Gastrocnemius medialis (tissue), 4 donors: ENCODE measurements at places on chromosomes 1 and 21. TPM values are rescaled to one million over a fixed set of nuclear protein-coding genes. Genes with fewer than 3 reads are reported as not detected.
A peak's percentile ranks its signal among the peaks of the same experiment; 100 is the strongest.

DNA sequence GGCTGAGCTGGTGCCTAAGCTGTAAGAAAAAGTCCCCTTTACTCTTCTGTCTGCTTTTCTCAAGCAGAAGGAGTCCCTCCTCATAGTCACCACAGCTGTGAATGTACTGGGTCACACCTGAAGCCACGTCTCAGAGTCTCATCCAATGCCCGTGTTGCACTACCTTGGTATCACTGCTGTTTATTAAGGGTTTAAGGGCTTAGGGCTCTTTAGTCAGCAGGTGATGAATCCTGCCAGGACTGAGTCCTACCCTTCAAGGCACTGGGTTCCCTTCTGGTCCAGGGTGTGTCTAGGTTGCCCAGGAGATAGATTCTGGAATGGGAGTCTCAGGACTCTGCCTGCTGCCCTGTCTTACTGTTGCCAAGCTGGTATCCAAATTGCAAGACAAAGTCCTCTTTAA, 33.4 kb upstream of the ROR1 start:
- no peaks in the 10 kb centered on the region for H3K4me1 ChIP-seq
- H3K27me3 ChIP-seq = no peaks in the 10 kb centered on the region
- H3K27ac ChIP-seq = no peak overlapping the region

DNA sequence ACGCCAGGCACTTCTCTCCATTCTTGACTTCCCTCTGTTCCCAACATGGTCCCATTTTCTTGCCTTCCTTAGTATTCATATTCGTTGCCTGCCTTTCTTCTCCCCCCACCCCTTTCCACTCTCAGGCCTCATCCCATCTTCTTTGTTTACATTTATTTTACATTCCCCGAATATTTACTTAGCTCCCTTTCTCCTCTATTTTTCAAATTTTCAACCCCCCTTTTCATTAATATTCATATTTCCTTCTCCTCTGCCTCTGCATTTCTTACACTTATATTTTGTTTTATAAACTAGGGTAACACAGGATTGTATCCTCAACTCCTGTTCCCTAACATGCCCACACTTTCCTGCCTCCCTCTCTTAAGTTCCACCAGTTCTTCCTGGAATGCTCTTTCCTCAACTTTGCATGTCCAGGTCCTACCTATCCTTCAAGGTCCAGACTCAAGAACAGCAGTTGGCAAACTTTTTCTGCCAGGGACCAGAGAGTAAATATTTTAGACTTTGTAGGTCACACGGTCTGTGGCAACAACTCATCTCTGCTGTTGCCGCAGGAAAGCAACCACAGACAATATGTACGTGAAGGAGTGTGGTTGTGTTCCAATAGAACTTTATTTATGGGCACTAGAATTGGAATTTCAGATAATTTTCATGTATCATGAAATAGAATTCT, 29.8 kb upstream of the A3GALT2 start:
- no peaks in the 10 kb centered on the region for H3K27me3 ChIP-seq
- H3K27ac ChIP-seq = peak overlapping the region; percentile 91
- H3K4me3 ChIP-seq = peak overlapping the region; percentile 68

DNA sequence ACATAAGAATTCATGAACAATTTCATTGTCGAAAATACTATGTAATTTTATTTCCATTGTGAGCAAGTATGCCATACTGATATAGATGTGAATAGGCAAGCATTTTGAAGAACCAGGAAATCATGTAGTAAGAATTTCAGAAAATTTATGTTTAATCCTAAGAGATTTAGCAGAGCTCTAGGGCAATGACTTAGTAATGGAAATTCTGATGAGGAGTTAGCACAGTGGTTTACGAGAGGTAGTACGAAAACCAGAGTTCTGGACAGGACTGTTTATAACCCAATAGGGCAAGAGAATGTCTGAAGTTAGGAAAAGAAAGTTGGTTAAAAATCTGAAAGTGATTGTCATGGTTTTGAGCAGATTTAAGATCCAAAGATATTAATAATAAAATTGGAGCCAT, 439.6 kb upstream of the DEPDC1 start:
- no peaks in the 10 kb centered on the region for H3K4me1 ChIP-seq
- no peaks in the 10 kb centered on the region for H3K36me3 ChIP-seq
- H3K27ac ChIP-seq = no peak overlapping the region
- no peak for DNase-seq
- no peaks in the 10 kb centered on the region for H3K27me3 ChIP-seq
- no peak overlapping the region for H3K4me3 ChIP-seq

- no peak overlapping the region for H3K4me3 ChIP-seq
- H3K4me1 ChIP-seq = no peaks in the 10 kb centered on the region
- no peaks in the 10 kb centered on the region for H3K27me3 ChIP-seq
Observed at GRCh38 chr1:236345728-236346127, 48.4 kb upstream of the EDARADD start.

DNA sequence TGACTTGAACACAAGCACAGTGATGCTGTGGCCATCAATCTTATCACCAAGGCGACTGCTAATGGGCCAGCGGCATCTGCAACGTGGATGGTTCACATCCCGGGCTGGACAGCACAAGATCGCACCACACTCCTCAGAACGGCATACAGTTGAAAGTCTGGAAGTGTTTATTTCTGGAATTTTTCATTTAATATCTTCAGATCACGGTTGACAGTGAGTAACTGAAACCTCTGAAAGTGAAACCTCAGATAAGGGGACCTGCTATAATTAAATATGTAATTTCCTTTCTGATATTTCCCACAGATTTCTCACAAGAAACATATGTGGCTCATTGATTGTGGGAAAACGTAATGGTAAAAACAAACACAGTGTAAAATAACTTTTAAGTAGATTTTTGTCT, 83.7 kb downstream of the POFUT2 start:
- peaks cover 21% of the 10 kb centered on the region for H3K36me3 ChIP-seq
- no peak overlapping the region for H3K27ac ChIP-seq
- no peak overlapping the region for H3K4me3 ChIP-seq

The B4GALT2 gene
- total RNA-seq = 63.5 TPM

The HCN3 gene
- total RNA-seq = 1.5 TPM

The C8A gene
- not detected for total RNA-seq
